NCI-H774 (cell line): ENCODE measurements at places on chromosomes 6 and 20.
A peak's percentile ranks its signal among the peaks of the same experiment; 100 is the strongest.

DNA sequence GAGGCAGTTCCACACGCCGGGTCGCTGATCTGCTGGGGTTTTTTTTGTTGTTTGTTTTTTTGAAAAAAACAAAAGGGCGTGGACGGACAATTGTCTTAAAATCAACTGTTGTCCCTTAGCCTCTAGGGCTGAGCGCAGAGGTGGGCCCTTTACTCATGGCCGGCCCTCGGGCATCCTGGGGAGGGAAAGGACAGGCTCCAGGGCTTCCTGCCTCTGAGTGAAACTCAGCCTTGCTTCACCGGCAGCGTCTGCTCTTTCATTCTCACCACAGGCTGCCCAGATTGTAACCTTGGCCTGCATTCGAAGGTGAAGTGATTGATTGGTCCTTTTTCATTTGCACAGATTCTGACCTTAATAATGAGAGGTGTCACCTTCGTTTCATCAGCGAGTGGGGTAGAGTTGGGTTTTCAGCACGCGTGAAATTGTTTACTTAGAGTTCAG lies 797 bp downstream of the SMIM13 start:
- DNase-seq = no peak

- DNase-seq = no peak
Observed at GRCh38 chr20:18585134-18585533, 2.7 kb upstream of the DTD1 start.

DNA sequence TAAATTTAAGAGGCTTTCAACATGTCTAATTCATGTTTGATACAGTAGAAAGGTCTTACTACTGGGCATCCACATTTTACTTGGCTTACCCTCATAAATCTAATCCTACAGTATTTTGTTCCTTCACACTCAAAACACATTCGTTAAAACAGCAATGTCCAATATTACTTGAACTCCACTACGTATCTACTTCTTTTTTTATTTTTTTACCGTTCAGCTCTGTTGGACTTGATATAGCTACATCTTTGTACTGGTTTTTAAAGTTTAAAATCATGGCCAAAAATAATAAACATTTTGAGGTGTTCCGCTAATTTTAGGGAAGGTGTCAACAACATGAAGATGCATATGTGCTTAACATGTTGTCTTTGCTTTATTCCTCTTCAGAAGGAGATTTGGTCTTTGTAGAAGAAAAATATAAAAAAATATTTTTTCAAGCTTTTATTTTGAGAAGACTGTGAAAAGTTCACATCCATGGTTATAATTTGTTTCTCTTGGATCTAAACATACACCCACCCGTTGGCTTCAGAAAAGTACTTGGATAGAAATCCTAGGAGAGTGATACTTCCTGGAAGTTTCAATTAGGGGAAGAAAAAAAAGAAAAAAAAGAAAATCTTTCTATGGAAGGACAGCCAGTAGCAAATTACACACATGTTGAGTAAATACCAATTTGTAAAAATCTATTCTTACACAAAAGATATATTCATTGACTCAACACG lies 71.5 kb downstream of the EPB41L2 start:
- DNase-seq = no peak

DNA sequence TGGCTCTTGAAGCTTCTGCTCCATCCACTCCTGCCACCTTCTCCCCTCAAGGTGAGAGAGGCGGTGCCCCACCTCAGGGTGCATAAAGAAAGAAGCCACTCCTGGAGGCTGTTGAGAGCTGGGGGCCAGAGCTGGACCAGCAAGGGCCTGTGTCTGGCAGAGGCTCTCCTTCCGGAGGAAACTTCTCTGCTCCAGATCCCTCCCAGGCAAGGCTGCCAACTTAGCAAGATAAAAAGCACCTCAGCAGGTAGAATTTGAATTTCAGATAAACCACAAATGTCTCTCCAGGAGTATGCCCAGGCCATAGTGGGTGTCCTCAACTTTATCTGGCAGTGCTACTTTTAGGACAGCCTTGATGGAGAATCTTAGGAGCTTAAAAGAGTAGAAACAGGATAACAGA lies 13.8 kb downstream of the UNC93A start:
- DNase-seq = no peak

- DNase-seq = no peak
Observed at GRCh38 chr6:1576711-1577110, 33.0 kb upstream of the FOXC1 start.

GRCh38 chr20:64131406-64131805 lies 24.0 kb upstream of the NPBWR2 start:
- peak; percentile 40 for DNase-seq
